Activated naive CD4-positive, alpha-beta T cell treated with anti-CD3 and anti-CD28 coated beads for 36 hours (primary cell): ENCODE measurements at places on chromosomes 3 and 15. TPM values are rescaled to one million over a fixed set of nuclear protein-coding genes. Genes with fewer than 3 reads are reported as not detected.

DNA sequence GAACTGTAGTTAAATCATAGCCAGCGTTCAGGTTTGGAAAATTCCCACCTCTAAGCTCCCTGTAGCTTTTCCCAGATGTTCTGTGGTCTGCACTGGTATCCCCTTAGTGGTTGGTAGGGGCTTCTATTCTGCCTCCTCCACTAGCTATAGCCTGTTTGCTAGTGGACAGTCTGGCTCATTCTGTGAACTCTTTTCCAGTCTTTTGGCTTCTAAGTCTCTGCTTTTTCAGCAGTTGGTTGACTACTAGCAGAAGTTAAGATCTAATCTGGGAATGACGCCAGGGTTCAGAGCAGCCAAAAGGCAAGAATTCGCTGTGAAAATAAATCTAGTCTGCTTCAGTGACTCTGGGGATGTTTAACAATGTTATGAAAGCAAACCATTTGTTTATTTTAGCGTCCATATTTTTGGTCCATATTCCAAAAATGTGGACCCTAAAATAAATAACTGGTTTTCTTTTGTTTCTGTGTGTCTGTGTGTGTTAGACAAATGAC, 73.7 kb upstream of the WDR72 start:
- no peak overlapping the region for H3K27ac ChIP-seq
- H3K36me3 ChIP-seq = no peaks in the 10 kb centered on the region
- no peak overlapping the region for H3K4me3 ChIP-seq
- DNase-seq = no peak
- no peaks in the 10 kb centered on the region for H3K4me1 ChIP-seq

DNA sequence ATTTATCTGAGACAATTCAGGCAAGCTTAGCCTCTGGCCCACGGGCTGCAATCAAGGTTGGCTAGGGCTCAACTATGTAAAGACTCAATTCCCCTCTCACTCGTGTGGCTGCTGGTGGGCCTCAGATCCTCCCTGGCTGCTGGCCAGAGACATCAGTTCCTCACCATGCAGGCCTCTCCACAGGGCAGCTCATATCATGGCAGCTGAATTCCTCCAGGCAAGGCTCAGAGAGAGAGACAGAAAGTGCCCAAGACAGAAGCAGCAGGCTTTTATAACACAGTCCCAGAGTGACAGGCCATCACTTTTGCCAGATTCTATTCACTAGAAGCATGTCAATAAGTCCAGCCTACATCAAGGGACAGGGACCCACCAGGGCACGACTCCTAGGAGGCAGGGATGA, 63.2 kb downstream of the XXYLT1 start:
- DNase-seq = no peak
- H3K36me3 ChIP-seq = no peaks in the 10 kb centered on the region
- no peak overlapping the region for H3K27ac ChIP-seq
- H3K4me1 ChIP-seq = no peaks in the 10 kb centered on the region

Gene SNX22
- 0.19 TPM for total RNA-seq

- no peak for DNase-seq
- H3K4me3 ChIP-seq = no peak overlapping the region
- no peak overlapping the region for H3K27ac ChIP-seq
- no peaks in the 10 kb centered on the region for H3K27me3 ChIP-seq
- H3K36me3 ChIP-seq = peaks cover 21% of the 10 kb centered on the region
Measured at GRCh38 chr3:58366699-58367098, 34.0 kb downstream of the PXK start.

Gene MAGEL2
- not detected for total RNA-seq

DNA sequence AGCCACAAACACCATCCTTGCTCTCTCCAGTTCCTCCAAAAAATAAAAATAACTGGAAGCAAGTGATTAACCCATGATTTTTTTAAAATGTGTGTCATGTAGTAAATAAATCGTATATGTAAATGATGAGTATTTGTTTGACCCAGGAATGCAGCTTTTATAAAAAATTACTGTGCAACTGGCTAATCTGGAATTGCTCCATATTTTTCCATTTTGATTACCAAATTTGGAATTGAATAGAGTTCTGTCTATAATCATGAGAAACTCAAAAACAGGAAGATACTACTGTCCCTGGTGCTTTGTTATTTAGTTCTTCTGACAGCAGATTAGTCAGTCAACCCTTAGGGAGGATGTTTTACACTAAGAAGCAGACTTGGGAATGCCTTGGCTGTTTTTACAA, 116.2 kb downstream of the CCNL1 start:
- peaks cover 4% of the 10 kb centered on the region for H3K27me3 ChIP-seq
- DNase-seq = no peak
- no peaks in the 10 kb centered on the region for H3K4me1 ChIP-seq
- no peaks in the 10 kb centered on the region for H3K36me3 ChIP-seq
- no peak overlapping the region for H3K27ac ChIP-seq
- H3K4me3 ChIP-seq = no peak overlapping the region

DNA sequence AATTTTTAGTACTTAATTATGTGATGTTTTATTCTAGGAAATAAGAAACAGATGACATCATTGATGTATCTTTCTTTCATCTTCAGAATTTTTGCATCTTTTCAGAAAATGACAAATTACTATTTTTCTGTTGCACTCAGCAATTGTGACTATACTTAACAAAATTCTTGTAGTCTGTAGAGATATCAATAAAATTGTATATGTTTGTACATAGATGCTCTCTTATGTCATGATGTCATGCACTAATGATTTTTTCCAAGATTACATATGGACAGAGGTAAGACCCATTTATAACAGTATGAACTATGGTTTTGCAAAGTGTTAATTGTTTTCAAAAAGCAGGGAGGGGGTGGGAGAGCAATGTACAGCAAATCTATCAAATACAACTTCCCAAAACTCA, 121.2 kb downstream of the POLQ start:
- no peaks in the 10 kb centered on the region for H3K27me3 ChIP-seq
- peaks cover 8% of the 10 kb centered on the region for H3K36me3 ChIP-seq
- no peaks in the 10 kb centered on the region for H3K4me1 ChIP-seq
- H3K4me3 ChIP-seq = no peak overlapping the region
- no peak for DNase-seq
- no peak overlapping the region for H3K27ac ChIP-seq

GRCh38 chr3:173258697-173259096, 117.7 kb upstream of the SPATA16 start:
- no peak overlapping the region for H3K4me3 ChIP-seq
- no peaks in the 10 kb centered on the region for H3K27me3 ChIP-seq
- no peak overlapping the region for H3K27ac ChIP-seq
- H3K36me3 ChIP-seq = no peaks in the 10 kb centered on the region
- no peaks in the 10 kb centered on the region for H3K4me1 ChIP-seq
- no peak for DNase-seq

Gene ZWILCH
- total RNA-seq = 23.3 TPM

Gene C15orf62
- total RNA-seq = 0.10 TPM
